ENCODE measurements at places on chromosomes 3 and 15.
A peak's percentile ranks its signal among the peaks of the same experiment; 100 is the strongest.

- no peak for DNase-seq
Measured at GRCh38 chr3:62723166-62723913, 151.9 kb downstream of the CADPS start.

GRCh38 chr3:47270526-47270925 lies 12.1 kb downstream of the KIF9 start:
- no peak for DNase-seq

DNA sequence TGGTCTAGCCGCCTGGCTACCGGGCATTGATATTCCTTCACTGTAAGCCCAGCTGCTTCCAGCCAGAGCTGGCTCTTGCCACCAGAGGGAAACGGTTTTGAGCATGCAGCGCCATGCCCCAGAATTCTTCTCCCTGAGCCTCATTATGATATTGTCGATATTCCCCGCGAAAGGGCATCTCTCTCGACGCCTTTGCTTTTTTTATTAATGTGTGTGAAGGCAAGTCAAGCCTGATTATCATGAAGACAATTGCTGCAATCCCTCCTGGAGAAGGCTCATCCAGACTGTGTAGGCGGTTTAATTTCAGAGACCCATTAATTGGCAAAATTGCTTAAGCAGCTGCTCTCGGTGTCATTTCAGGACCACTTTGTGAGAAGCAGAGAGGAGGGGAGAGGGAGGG lies 321.2 kb upstream of the TLE3 start:
- DNase-seq: no peak

- DNase-seq: no peak
Measured at GRCh38 chr3:48429317-48429959, 448 bp downstream of the PLXNB1 start.

GRCh38 chr3:71166339-71167240 lies 416.9 kb downstream of the FOXP1 start:
- no peak for DNase-seq

DNA sequence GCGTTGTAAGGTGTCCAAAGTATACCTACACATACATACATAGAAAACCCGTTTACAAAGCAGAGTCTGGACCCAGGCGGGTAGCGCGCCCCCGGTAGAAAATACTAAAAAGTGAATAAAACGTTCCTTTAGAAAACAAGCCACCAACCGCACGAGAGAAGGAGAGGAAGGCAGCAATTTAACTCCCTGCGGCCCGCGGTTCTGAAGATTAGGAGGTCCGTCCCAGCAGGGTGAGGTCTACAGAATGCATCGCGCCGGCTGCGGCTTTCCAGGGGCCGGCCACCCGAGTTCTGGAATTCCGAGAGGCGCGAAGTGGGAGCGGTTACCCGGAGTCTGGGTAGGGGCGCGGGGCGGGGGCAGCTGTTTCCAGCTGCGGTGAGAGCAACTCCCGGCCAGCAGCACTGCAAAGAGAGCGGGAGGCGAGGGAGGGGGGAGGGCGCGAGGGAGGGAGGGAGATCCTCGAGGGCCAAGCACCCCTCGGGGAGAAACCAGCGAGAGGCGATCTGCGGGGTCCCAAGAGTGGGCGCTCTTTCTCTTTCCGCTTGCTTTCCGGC lies 318.6 kb downstream of the FGF12 start:
- DNase-seq: no peak

DNA sequence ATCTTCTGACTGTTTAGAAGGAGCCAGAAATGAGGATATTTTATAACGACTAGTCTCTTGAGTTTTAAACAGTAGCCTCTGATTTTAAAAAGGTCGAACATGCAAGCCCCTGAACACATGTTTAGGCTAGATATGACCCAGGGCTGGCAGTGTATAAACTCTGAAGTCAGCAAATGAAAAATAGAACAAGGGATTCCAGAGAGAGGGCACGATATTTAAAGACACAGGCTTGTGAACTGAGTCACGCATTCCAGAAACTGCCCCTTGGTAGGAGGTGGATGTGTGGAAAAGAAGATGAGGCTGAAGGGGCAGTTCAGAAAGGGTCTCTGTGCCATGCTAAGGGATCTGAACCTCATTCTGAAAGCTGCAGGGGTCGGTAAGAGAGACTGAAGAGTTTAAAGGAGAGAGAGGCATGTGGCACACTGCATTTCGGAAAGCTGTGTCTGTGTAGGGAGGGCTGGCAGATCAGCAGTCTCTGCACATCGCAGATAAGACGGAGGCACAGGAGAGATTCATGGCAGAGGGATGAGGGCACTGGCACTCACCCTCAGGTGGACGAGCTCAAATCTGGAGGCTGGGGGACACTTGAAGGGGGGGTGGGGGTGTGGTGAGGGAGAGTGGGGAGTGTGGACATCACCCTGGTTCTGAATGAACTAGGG lies 22.1 kb downstream of the ST8SIA2 start:
- DNase-seq: no peak

DNA sequence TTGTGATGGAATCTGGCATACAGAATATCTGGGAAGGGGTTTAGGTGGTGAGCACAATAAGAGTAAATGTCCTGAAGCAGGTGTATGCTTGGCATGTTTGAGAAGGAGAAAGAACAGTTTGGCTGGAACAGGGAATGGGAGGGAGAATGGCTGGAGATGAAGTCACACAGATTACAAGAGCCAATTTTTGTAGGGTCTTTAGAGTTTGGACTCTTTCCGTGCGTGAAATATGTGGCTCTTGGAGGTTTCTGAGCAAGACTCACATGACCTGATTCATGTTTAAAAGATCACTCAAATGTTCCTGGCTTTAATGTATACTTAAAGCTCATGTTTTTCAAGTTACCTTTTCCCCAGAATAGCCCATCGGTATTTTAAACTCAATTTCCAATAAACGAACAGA lies 32.8 kb downstream of the SPRED1 start:
- DNase-seq: no peak

DNA sequence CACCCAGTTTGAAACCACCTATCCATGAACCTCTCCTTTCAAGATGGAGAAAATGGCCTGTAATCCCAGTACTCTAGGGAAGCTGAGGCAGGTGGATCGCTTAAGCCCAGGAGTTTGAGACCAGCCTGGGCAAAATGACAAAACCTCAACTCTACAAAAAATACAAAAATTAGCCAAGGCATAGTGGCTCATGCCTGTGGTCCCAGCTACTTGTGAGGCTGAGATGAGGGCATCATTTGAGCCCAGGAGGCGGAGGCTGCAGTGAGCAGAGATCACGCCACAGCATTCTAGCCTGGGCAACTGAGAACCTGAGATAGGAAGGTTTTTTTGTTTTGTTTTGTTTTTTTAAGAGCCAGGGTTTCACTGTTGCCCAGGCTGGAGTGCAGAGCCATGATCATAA lies 5.4 kb downstream of the TKT start:
- DNase-seq: no peak

GRCh38 chr15:57563416-57563815 lies 28.3 kb upstream of the MYZAP start:
- DNase-seq: no peak

GRCh38 chr3:14322001-14322400 lies 80.4 kb upstream of the SLC6A6 start:
- DNase-seq: no peak

DNA sequence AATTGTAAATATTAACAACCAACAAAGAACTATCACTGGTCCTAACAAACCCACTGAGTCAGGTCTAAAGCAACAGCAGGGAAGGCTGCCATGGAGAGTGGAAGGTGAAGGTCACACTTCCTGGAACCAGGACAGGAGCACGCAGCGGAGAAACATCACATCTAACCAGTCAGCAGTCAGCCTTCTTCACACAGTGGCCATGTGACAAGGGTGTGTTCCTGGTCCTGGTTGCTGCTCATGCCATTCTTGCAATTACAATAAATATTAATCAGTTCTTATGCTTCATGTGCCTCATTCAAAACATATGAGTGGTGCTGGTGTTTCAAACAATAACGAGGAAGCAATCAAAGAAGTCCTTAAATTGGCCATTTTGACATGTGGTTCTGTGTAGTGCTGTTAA lies 162.8 kb downstream of the ARRDC4 start:
- DNase-seq: no peak

DNA sequence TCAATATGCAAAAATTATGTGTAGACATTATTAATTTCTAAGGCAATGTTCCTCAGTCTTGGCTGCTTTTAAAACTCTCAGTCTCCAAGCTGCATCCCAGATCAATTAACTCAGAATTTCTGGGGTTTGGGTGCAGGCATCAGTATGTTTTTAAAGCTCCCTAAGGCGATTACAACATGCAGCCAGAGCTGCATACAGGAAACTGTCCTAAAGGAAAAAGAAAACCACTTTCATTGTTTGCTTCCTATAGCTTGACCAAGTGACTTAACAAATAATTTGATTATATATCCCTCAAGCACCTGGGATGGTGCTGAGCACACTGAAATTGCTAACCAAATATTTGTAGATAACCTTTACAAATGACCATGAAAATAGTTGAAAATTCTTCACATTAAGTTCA lies 194.7 kb downstream of the DTWD1 start:
- no peak for DNase-seq

DNA sequence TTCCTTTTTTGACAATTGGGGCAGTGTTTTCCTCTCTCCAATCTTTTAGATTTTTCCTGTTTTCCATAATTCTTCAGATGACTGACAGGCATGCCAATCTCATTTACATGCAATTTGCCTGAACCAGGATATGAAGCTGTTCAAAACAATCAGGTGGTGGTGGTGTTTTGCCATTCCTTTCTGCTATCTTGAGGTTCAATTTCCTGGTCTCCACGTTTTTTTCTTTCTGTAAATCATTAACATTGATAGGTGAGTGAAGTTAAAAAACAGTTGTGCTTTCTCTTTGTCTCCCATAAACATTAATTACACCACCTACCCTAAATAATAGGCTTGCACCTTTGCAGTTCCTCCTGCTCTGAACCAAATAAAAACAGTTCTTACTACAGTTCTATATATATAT lies 49.1 kb downstream of the C2CD4A start:
- no peak for DNase-seq

DNA sequence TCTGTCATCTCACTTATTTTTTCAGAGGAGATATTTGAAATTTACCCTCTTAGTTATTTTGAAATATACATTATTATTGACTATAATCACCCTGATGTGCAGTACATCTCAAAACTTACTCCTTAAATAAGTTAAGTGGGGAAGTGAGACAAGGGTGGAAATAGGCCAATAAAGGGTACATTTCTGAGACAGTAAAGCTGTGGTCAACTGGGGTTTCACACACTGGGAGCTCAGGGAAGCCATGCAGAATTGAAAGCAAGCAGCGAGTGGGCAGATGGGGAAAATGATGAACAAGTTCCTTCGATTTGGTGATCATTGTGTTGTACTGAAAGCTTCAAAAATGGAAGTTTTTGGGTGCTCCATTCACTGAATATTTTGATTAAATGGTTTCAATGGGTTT lies 21.6 kb upstream of the MOBP start:
- DNase-seq: no peak

DNA sequence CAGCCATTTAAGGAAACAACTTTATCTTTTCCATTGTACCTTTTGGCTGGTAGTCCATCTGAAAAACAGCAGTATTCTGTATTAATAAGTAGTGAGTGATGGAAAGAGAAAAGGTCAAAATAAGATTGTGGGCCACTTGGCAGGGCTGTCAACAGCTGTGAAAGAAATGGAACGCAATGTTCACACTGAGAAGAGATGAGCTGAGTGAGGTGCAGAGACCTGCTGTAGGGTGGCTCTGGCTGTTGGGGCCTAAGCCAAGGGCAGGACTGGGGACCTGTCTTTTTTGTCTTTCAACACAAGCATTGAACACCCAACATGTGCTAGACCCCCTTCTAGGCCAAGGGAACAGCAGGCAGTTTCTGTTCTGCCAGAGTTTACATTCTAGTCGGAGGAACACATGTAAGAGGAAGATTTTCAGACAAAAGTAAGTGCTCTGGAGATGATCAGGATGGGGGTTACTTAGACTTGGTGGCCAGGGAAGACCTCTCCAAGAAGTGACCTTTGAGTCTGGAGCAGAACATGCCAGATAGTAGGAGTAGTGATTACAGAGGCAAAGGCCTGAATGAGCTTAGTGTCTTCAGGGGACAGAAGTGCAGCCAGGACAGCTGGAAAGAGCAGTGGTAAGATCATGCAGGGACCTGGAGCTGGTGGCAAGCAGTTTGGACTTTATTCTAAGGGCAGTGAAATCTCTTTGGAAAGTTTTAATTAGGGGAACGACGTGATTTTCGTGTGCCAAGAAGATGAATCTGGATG lies 29.6 kb downstream of the TSEN2 start:
- DNase-seq: no peak

GRCh38 chr3:175240921-175241320 lies 381.8 kb downstream of the NAALADL2 start:
- no peak for DNase-seq

- peak; percentile 93 for DNase-seq
Measured at GRCh38 chr3:17752436-17752835, 10.0 kb upstream of the TBC1D5 start.

GRCh38 chr15:84598993-84599392 lies 1.8 kb upstream of the ZSCAN2 start:
- peak; percentile 44 for DNase-seq

GRCh38 chr3:197491923-197492664 lies 63.7 kb downstream of the BDH1 start:
- no peak for DNase-seq

- DNase-seq: peak; percentile 18
Measured at GRCh38 chr15:72155003-72155621, 36.9 kb downstream of the SENP8 start.

GRCh38 chr3:64209866-64210621 lies 15.2 kb downstream of the PRICKLE2 start:
- DNase-seq: no peak

DNA sequence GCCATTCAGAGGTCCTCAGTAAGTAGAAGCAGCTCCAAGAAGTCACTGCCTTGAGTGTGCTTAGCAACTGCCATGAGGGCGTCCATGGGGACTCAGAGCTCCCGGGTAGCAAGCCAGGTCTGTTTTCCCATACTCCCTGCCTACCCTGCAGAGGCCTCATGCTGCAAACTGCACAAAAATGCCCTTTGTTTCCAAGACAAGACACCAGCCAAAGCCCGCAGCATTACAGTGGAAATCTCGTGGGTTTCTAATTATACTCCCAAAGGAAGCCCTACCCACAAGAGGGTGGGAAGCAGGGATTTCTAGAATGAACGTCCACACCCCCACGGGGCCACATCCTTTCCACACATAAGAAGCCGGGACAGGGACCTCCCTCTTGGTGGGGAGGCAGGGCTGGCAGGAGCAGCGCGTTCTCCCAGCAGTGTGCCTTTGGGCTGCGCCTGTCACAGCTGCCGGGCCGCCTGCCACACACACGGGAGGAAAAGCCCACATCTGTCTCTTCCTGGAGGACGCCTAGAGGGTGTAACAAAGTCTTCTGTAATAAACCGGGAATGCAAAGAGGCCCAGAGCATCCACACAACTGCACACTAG lies 31.1 kb downstream of the FAM174B start:
- DNase-seq: peak; percentile 99
